Pulmonary artery endothelial cell (primary cell): ENCODE measurements at places on chromosomes 13 and 19. TPM values are rescaled to one million over a fixed set of nuclear protein-coding genes. Genes with fewer than 3 reads are reported as not detected.

KIR2DL4 gene
- total RNA-seq: not detected in 2 replicates

EPS8L1 gene
- total RNA-seq: 4.7 and 7.5 TPM in 2 replicates

FREM2 gene
- under 0.01 TPM in 1 of 2 replicates, not detected in the other for total RNA-seq

KLK14 gene
- total RNA-seq: not detected in 2 replicates

LRRC63 gene
- total RNA-seq: 0.07 TPM in 1 of 2 replicates, not detected in the other

DAND5 gene
- 0.07 TPM in 1 of 2 replicates, not detected in the other for total RNA-seq

- peak; percentile 27 for DNase-seq
Observed at GRCh38 chr19:40523322-40524047, 53.2 kb upstream of the SHKBP1 start.

DNA sequence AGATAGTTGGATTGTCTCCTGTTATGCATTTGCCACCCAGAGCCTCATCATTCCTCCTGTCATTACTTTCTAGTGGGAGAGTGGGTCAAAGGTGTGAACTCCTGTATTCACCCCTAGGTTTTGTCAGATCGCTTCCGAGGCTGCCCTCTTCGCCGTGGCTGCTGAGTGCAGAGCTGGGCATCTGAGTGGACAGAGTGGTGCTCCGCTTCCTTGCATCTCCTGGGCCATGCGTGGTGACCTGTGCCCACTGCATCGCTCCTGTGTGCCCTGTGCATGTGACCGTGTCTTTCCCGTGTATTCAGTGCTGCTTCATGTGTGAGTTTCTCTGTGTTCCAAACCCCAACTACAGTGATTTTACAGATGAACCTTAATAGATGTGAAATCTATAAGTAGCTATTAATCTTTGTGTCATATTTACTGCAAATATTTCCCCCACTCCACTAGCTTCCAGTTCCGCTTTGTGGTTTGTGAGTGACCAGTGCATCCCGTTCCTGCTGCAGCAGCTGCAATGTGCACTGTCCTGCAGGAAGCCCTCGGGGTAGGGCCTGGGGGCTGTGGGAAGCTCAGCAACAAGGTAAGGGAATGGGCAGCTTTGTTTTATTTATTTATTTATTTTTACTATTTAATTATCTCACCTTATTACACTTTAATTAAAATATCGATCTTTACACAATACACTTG, 53.1 kb downstream of the C13orf46 start:
- DNase-seq: no peak

GRCh38 chr19:33344573-33344925, 29.0 kb upstream of the CEBPG start:
- DNase-seq: no peak

DNA sequence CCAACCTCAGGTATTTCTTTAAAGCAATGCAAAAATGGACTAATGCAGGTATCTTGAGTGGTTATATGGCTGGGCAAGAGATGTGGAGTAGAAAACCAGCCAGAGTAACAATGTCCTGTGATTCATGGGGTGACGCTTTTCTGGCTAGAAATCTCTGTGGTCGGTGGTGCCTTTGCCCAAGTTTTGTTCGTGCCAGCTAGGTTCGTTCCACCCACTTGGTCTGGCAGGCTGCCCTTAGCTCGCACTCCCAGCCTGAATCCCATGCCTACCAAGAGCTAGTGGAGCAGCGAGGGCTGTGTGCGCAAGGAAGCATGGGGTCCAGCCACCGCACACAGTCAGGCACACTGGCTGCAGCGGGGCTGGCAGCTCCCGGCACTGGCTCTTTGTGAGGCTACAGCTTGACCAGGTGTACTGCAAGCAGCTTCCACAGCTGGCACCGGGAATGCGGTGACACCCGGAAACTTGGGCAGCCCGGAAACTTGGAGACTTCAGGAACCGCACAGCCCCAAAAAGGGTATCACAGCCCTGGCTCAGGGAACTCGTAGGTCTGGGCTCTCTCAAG, 349.6 kb upstream of the PCDH20 start:
- DNase-seq: no peak

- DNase-seq: no peak
Observed at GRCh38 chr19:1154731-1155351, 19.2 kb downstream of the SBNO2 start.

DNA sequence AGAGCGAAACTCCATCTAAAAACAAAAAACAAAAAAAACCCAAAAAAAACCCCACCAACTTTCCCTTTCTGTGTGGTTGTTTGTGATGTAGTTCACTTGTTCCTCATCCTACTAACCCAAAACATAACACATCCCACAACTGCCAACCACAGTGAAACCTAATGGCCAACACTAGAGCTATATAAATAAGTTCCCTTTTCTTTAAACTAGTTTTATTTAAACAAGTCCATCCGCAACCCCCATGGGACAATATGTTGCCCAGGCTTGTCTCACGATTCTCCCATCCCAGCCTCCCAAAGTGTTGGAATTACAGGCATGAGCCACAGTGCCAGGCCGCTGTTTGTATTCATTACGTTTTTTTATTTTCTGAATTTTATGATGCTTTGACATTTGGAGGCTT, 71.2 kb upstream of the ADGRE5 start:
- no peak for DNase-seq

DNA sequence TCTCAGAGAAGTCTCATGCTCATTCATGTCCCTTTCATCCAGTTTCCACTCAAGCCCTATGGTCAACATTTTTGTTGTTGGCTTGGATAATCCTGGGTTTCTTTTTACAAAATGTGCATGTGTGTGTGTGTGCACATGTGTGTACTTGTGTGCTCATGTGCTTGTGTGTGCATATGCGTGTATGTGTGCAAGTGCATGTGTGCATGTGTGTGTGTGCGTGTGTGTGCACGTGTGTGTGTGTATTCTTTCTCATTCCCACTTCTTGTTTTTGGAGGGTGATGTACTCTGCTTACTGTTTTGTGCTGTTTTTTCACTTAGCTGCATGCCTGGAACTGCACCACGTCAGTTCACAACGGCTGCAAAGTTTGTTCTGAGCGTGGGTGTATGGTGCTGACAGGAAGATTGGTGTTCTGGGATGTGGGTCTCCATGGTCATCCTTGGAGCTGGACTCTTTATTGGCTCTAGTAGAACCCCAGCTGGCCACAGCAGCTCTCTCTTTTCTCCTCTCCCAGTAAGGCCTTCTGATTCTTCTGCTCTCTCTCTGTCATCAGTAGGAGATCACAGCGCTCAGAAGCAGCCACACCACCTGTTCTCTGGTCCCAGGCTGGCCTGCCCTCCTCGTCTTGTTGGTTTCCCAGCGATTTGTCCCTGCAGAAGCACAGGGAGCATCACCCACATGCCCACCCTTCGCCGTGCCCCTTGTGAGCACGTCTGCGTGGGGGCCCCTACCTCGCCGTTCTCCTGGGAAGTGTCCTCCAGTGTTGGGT, 60.8 kb downstream of the SOX1 start:
- DNase-seq: no peak

GRCh38 chr13:21603531-21604448, at the start of gene MICU2:
Gene MICU2, minus strand, starts transcription at chr13:21604170. Its CDS starts 22 bp downstream, at chr13:21604148.
- DNase-seq: peak; percentile 71

DNA sequence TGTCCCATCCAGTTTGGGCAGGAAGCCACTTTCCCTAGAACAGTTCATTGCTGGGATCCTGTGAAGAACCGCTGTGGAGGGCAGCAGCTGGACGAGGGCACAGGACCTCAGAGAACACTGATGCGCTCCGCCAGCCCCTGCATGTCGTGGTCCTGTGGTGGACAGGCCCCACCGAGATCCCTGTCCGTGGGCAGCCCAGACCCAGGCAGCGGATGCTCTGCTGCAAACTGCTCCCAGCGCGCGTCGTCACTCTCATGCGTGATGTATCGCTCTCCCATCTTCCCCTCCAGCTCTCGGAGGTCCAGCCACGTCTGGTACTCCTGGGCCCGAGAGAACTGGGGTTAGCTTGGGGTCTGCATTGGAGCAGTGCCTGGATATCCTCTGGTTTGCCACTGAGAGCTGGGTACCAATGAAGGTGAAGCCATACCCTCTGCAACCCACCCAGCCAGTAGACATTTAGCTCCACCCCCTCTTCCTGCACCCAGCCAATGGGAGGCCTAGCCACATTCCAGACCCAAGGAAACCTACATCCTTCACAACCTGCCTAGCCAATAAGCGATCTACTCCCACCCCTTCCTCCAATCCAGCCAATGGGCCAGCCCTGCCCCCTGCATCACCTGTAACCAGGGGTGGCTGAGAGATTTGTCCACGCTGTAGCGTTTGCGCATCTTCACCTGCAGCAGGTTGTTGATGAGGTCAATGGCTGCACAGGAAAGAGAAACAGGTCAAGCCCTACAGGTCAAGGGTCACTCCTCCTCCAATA, 13.6 kb upstream of the DACT3 start:
- DNase-seq: no peak

GRCh38 chr19:23528376-23528775, 133.1 kb upstream of the ZNF91 start:
- DNase-seq: no peak

- DNase-seq: no peak
Observed at GRCh38 chr13:21742096-21742495, 71.2 kb downstream of the FGF9 start.

GRCh38 chr13:113802090-113802531, 43.1 kb downstream of the TMEM255B start:
- DNase-seq: no peak

DNA sequence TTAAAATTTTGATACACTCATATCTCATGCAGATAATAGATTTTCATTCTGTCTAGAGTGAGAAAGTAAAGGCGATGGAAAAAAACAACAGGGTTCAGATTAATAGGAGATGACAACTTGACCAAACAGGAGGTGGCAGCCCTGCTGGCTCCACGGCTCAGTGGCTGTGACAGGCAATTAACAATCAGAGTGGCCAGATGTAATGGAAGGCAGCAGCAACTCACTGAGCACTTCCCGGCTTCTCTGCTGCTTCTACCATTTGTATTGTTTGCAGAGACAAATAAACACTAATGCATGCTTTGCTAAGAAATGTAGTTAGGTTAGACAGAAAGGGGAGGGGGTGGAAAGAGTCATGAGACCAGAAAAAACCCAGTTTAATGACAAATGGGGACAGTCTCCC, 473.0 kb upstream of the SLC10A2 start:
- no peak for DNase-seq

- DNase-seq: no peak
Observed at GRCh38 chr19:47408156-47408938, 11.0 kb downstream of the MEIS3 start.

DNA sequence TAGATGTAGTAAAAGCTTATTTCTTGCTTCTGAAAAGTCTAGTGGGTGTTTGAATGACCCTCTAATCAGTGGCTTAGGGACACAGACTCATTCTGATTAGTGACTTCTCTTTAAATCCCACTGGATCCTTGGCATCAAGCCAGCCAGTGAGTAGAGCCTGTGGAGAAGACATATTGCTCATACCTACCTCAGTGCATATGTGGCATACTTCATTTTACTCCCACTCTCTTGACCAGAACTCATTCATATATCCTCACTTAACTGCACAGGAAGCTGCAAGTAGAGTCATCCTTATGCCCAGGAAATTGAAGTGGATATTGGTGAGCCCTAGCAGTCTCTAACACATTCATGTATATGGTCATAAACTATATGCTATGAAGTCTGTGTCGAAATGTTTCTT, 148.3 kb downstream of the PDS5B start:
- no peak for DNase-seq

- DNase-seq: peak; percentile 60
Observed at GRCh38 chr19:52453324-52454094, at the start of gene ZNF578. Gene ZNF578, plus strand, starts transcription at chr19:52453553. Its CDS starts 48,293 bp downstream, at chr19:52501846.

DNA sequence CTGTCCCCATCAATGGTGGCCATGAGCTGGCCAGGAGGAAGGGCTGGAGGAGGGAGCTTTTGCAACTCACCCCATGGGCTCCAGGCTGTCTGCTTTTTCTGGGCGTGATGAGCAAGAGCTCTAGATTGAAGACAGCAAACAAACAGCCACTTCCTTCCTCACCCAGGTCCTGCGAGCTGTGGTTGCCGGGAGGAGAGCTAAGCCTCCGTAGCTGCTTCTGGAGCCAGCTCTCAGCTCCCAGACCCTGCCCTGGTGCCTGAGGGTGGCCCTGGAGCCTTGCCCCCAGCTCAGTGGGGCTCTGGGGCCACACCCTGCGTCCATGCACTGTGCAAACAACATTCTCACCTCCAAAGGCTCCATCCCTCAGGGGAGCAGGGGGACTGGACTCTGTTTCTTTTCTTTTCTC, 6.2 kb downstream of the MYO1F start:
- DNase-seq: no peak

DNA sequence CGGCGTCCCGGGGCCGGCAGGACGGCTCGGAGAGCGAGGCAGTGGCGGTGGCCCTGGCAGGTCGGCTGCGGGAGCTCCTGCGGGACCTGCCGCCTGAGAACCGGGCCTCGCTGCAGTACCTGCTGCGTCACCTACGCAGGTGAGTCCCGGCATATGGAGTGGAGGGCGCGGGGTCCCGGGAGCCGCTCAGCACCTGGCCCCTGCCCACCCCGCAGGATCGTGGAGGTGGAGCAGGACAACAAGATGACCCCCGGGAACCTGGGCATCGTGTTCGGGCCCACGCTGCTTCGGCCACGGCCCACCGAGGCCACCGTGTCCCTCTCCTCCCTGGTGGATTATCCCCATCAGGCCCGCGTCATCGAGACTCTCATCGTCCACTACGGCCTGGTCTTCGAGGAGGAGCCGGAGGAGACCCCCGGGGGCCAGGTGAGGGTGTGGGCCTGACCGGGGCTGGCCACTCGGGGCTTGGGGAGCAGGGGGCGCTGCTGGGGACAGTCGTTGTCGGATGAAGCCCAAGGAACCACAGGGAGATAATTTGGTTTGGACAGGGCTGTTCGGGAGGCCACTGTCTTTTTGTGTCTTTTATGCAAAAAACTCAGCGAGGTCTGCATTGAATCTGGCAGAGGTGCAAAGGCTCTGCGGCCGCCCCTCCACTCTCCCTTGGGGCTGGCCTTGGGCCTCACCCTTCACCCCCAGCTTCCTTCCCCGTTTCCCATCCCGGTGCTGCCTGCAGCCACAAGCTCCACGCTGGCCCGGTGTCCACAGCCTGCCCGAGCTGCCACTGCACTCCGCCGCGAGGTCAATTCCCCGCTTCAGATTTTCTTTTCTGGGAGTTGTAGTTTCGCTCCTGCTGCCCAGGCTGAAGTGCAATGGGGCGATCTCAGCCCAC, 12.0 kb downstream of the POLR2E start:
- DNase-seq: no peak

DNA sequence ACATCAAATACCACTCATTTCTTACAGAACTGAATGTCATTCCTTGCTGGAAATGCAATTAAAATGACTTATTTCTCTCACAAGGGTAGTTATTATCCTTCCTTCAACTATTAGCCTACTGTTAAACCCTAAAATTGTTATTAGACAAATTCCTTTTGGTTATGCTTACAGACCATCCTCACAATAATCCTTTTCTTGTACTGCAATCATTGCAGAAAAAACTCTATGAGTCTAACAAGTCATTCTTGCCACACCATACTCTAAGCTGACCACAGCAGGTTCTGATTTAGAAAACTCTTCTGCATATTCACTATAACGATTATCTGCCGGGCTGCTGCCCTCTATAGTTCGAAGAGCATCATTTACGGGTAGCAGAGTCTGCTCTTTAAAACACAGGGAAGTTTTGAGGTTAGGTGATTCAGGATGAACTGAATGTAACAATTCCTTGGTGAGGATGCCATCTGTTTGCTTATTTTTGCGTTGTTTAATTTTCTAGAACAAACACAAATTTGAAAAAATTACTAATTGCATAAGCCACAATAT, 38.2 kb downstream of the MTMR6 start:
- DNase-seq: no peak
